ENCODE measurements at places on chromosomes 12 and 14. TPM values are rescaled to one million over a fixed set of nuclear protein-coding genes. Genes with fewer than 3 reads are reported as not detected.
A peak's percentile ranks its signal among the peaks of the same experiment; 100 is the strongest.

DNA sequence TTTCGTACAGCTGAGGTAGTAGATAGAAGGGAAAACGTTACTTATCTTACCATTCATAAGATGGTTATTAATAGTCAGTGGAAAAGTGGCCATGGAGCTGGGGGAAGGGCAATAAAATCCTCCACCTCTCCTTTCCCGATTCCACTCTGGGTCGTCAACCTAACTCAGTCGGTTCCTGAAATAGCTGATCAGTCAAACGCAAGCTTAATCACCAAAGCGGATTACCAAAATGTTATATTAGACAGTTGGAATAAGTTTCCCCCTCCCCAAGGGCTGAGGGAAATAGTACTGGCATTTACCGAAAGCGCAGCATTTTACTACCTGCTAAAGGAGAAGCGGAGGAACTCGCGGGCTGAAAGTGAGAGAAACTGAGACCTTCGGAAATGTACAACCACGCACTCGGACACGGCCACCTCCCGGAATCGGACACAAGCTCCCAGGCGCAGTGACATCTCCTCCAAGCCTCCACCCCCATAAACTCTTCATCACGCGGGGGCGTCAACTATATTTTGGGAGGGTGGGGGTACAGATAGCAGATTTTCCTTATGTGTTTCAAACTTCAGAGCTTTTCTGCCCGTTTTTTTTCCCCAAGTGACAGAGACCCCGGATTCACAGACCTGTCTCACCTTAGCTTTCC lies 1.2 kb downstream of the PPM1H start:
- H3K36me3 ChIP-seq = no peaks in the 10 kb centered on the region
- H3K27ac ChIP-seq = no peak overlapping the region
- H3K4me1 ChIP-seq = peaks cover 12% of the 10 kb centered on the region

GRCh38 chr12:119014368-119014767 lies 33.0 kb downstream of the SRRM4 start:
- H3K36me3 ChIP-seq = no peaks in the 10 kb centered on the region
- H3K4me1 ChIP-seq = peaks cover 38% of the 10 kb centered on the region
- H3K4me3 ChIP-seq = no peak overlapping the region
- H3K27me3 ChIP-seq = peaks cover 2% of the 10 kb centered on the region
- DNase-seq = no peak

DNA sequence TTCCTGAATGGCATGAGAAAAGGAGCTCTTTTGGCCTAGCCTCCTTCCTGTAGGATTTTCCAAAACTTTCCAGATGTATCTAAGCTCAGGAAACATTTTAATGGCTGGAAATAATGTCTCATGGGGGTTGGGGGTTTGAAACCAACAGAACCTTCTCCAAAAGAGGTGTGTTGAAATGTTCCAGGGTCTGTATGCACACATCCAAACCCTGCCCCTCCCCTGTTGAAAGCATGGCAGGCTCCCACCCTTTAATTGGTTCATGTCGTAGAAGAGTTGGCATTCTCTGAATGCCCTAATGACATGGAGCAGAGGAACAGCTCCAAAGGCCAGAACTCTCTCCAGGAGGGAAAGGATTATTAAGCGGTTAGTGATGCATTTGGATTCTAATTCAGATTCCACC lies 353.2 kb downstream of the ZFP36L1 start:
- DNase-seq = no peak
- H3K4me1 ChIP-seq = peaks cover 24% of the 10 kb centered on the region
- no peaks in the 10 kb centered on the region for H3K27me3 ChIP-seq
- H3K36me3 ChIP-seq = peaks cover 16% of the 10 kb centered on the region
- H3K27ac ChIP-seq = no peak overlapping the region
- no peak overlapping the region for H3K4me3 ChIP-seq

- H3K36me3 ChIP-seq = no peaks in the 10 kb centered on the region
- H3K27ac ChIP-seq = no peak overlapping the region
- peaks cover 26% of the 10 kb centered on the region for H3K4me1 ChIP-seq
- H3K4me3 ChIP-seq = no peak overlapping the region
These were observed 106.3 kb downstream of the LRIG3 start for GRCh38 chr12:58814036-58814435.

- no peaks in the 10 kb centered on the region for H3K36me3 ChIP-seq
- peaks cover 7% of the 10 kb centered on the region for H3K4me1 ChIP-seq
- peaks cover 51% of the 10 kb centered on the region for H3K27me3 ChIP-seq
- no peak overlapping the region for H3K27ac ChIP-seq
- DNase-seq = no peak
These were observed 5.0 kb downstream of the PLEKHD1 start for GRCh38 chr14:69489495-69489894.

GRCh38 chr12:132308853-132309595 lies 20.4 kb downstream of the GALNT9 start:
- no peaks in the 10 kb centered on the region for H3K4me1 ChIP-seq
- H3K4me3 ChIP-seq = no peak overlapping the region
- no peaks in the 10 kb centered on the region for H3K36me3 ChIP-seq
- peak overlapping the region; percentile 62 for H3K27ac ChIP-seq

GRCh38 chr14:104268295-104268694 lies 129.9 kb downstream of the KIF26A start:
- H3K4me3 ChIP-seq = no peak overlapping the region
- H3K27ac ChIP-seq = no peak overlapping the region
- H3K36me3 ChIP-seq = no peaks in the 10 kb centered on the region
- H3K4me1 ChIP-seq = peaks cover 12% of the 10 kb centered on the region
- no peak for DNase-seq

- no peaks in the 10 kb centered on the region for H3K36me3 ChIP-seq
- peaks cover 15% of the 10 kb centered on the region for H3K4me1 ChIP-seq
- H3K4me3 ChIP-seq = no peak overlapping the region
- H3K27ac ChIP-seq = no peak overlapping the region
These were observed 314.9 kb upstream of the TMTC1 start for GRCh38 chr12:30098677-30099076.

- DNase-seq = peak; percentile 28
- H3K4me1 ChIP-seq = peaks cover 23% of the 10 kb centered on the region
- H3K27ac ChIP-seq = no peak overlapping the region
- no peaks in the 10 kb centered on the region for H3K36me3 ChIP-seq
These were observed 73.6 kb downstream of the TMTC1 start for GRCh38 chr12:29710104-29710503.

DNA sequence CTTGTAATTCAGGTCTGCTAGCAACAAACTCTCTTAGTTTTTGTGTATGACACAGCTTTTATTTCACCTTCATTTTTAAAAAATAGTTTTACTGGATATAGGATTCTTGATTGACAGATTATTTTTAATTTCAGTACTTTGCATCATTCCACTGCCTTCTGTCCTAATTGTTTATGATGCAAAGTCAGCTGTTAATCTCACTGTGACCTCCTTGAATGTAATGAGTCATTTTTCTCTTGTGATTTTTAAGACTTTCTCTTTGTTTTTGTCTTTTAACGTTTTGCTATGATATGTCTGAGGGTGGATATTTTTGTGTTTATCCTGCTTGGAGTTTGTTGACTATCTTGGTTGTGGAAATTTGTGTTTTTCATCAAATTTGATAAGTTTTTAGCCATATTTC lies 126.3 kb upstream of the FBXO33 start:
- H3K27ac ChIP-seq = no peak overlapping the region
- no peaks in the 10 kb centered on the region for H3K4me1 ChIP-seq
- peaks cover 10% of the 10 kb centered on the region for H3K36me3 ChIP-seq

DNA sequence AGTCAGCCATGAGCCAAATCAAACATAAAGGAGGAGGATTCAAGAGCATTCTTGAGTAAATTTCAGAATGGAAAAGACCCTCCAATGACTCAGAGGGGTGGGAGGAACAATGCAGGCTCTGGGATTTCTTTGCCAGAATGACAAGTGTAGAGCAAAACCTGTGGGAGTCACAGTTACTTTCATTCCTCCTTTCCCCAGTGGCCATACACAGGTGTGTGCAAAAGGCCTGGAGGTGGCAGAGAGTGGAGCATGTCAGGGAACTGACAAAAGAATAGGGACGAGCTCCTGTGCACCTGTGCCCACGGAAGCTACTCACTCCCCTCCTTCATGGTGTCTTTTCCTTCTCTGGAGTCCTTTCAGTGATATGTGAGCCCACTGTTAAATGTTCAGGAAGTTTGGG lies 9.4 kb upstream of the CIPC start:
- H3K27ac ChIP-seq = no peak overlapping the region
- H3K4me1 ChIP-seq = peaks cover 39% of the 10 kb centered on the region
- H3K4me3 ChIP-seq = no peak overlapping the region
- no peaks in the 10 kb centered on the region for H3K27me3 ChIP-seq
- DNase-seq = no peak

DNA sequence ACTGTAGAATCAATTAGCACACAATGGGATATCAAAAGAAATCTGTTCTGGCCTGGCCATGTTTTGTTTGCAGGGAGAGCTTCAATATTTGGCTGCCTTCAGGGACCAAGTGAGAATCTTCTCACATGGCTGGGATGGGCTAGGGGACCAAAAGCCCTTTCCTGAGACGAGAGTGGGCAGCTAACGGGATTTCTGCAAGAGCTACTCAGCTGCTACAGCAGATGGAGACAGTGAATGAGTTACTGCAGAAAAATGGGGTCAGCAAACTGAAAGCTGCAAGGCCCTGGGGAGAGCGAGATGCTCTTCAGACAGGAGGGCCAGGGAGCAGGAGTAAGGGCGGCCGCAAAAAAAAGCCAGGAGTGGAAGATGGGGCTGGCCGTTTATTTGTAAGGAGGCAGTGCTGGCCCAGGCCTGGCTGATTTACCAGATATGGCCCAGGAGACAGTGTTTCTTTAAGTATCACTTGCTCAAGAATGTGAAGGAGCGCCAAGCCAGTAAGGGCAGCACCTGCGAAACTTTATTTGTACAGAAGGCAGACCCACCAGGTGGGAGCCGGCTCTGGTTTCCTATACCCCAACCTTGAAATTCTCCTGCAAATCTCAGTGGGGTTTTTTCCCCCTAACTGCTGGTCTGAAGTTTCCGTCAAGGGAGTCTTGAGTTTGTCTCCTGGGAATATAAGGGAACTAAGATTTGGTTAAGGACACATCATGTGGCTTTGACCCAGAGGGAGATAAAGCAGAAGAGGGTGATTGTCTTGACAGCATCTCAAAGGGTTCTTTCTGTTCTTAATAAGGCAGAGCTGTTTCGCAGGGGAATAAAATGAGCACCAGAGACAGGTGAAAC lies 57.8 kb downstream of the SSH1 start:
- H3K27ac ChIP-seq = no peak overlapping the region
- H3K27me3 ChIP-seq = no peaks in the 10 kb centered on the region
- H3K36me3 ChIP-seq = peaks cover 22% of the 10 kb centered on the region
- H3K4me1 ChIP-seq = peaks cover 31% of the 10 kb centered on the region
- H3K4me3 ChIP-seq = no peak overlapping the region

- peaks cover 6% of the 10 kb centered on the region for H3K36me3 ChIP-seq
- H3K27ac ChIP-seq = no peak overlapping the region
- no peaks in the 10 kb centered on the region for H3K4me1 ChIP-seq
- H3K27me3 ChIP-seq = no peaks in the 10 kb centered on the region
These were observed 33.7 kb downstream of the PARP2 start for GRCh38 chr14:20377171-20377570.

DNA sequence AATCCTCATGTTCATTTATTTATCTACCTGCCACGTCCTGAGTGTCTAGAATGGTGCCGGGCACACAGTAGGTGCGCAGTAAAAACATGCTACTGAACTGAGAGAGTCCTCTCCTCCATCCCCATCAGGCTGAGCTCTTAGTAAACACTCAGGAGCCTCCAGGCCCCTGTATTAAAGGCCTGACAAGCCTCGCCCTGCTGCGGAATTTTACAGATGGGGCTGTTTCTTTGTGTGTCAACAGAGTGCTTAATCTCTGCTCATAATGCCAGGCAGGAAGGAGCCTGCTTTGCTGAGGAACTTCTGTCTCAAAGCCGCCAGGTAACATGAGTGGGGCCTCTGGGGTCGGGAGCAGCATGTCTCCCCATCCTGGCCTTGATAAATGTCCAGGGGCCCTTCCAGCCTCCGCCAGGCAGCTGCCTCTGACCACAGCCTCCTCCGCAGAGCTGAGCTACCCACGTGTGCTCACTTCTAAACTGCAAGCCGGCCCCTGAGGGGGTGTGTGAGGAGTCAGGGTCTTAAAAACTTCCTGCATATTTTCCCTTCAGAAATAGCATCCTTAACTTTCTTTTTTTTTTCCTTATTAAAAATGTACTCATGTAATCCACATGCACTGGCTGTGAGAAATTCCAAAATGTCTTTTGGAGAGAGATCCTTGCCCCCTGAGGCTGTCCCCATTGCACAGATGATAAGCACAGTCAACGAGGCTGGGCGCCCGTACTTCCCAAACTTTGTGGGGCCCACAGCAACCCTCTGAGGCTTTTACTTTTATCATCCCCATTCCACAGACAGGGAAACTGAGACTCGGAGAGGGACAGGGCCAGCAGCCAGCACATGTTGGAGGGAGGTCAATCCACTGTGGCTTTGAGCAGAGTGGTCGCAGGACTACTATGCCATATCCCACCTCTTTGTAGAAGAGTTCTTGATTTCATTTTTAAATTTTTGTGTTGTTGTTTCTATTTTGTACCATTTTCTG lies 116.0 kb upstream of the NCOR2 start:
- no peak for DNase-seq
- H3K27ac ChIP-seq = peak overlapping the region; percentile 88
- H3K36me3 ChIP-seq = no peaks in the 10 kb centered on the region
- peaks cover 66% of the 10 kb centered on the region for H3K27me3 ChIP-seq
- H3K4me1 ChIP-seq = peaks cover 78% of the 10 kb centered on the region
- H3K4me3 ChIP-seq = peak overlapping the region; percentile 78

Gene KLHL33
- total RNA-seq = not detected

Gene NAV3
- 4.7 TPM for total RNA-seq

Gene MYF5
- not detected for total RNA-seq

Gene TAS2R42
- not detected for total RNA-seq

Gene AQP2
- total RNA-seq = not detected

Gene REP15
- total RNA-seq = 1.3 TPM

Data from neural crest cell (in vitro differentiated cells).